ENCODE measurements at places on chromosomes 13 and 19.

DNA sequence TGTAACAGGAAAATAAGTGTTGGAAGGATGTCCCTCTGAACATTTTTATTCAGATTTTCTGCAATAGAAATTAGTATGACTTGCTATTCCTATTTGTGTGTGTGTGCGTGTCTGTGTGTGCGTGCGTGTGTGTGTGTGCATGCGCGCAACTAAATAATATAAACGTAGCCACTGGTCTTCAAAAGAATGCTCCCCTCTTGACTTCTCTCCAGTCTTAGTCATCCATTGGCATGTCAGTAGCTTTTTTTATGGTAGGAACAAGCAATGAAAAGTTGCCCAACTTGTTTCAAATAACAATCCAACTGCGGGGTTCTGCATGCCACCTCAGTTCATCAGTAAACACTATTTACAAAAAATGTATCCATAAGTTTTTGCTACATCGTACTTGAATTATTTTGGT is 249.6 kb downstream of the GPC6 start:
- no peak for DNase-seq

GRCh38 chr19:44552324-44552723 is 22.8 kb upstream of the CEACAM20 start:
- DNase-seq: no peak

GRCh38 chr13:106331116-106331515 is 204.3 kb downstream of the EFNB2 start:
- no peak for DNase-seq

DNA sequence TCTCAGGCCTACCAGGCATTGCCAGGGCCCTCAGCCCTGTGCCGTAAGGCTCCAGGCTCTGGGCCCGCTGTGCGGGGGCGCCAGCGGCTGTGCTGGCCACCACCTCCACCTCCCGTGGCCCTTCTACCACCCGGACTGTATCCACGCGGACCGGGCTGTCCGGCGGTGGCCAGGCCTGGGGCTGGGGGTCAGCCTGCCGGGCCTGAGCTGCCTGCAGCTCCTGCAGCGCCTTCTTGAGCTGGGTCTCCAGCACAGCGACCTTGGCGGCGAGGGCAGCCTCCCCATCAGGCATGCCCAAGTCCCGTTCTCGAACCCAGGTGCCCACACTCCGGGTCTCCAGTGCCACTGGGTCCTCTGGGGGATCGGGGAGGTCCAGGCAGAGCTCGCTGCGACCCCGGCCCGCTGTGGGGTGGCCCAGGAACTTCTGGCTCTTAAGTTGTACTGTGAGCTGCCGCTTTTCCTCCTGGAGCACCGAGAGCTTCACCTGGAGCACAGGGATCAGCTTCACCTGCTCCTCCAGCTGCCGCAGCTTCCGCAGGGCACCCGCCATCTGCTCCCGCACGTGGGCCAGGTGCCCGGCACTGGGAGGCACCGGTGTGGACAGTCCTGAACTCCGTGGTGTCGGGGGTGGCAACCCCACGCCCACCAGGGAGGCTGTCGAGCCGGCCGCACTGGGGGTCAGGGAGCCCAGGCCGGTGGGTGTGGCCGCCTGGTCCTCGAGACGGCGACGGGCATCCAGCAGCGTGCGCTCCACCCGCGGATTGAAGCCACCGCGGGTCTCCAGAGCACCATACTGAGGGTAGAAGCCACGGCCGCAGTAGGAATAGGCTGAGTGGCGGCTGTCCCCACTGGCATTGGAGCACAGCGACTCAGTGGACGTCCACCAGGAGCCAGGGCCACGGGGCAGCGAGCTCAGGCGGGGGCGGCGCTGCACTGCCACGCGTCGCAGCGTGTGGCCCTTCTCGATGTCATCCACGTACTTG is 4.1 kb downstream of the KANK2 start:
- no peak for DNase-seq

DNA sequence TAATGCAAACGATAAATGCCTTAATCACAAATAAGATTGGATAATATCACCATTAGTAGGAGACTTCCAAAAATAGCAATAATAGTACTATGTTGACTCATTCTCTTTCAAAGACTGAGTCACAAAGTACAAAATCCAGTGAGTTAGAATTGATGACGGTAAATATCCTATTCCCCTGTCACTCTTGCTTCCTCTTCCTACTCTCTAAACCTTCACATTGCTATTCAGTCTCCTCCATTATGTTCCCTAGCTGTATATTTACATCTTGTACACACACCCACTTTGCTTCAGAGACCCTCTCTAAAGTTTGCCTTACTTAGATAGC is 26.3 kb upstream of the INTS6 start:
- DNase-seq: no peak

DNA sequence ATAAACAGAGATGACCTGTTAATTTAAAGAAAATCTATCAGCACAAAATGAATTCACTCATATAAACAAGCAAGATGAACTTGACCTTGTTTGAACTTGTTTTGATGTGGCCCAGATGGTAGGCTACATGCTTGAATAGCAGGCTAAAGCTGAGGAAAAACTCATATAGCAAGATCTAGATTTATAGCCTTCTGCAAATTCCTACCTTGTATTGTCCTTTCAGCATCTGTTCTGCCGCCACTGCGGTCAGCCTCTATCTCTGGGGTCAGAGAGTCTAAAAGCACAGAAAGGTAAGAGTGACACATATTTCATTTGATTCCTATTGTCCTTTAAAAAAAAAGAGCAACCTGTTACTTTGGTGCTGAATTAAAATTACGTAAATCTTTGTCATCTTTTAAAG is 392.1 kb downstream of the DACH1 start:
- no peak for DNase-seq

DNA sequence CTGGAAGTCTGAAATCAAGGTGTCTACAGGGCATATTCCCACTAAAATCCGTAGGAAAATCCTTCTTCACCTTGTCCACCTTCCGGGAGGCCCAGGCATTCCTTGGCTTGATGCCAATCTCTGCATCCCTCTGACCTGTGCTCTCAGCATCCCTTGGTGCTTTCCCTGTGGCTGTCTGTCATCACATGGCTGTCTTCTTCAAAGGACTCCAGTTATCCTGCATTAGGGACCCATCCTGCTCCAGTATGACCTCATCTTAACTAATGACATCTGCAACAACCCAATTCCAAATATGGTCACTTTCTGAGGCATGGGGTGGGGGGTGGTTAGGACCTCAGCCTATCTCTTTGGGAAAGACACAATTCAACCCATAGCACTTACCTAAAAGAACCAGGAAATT is 423.8 kb downstream of the IRS2 start:
- DNase-seq: no peak

- DNase-seq: no peak
Measured at GRCh38 chr13:104021806-104022397, 955.7 kb upstream of the SLC10A2 start.

DNA sequence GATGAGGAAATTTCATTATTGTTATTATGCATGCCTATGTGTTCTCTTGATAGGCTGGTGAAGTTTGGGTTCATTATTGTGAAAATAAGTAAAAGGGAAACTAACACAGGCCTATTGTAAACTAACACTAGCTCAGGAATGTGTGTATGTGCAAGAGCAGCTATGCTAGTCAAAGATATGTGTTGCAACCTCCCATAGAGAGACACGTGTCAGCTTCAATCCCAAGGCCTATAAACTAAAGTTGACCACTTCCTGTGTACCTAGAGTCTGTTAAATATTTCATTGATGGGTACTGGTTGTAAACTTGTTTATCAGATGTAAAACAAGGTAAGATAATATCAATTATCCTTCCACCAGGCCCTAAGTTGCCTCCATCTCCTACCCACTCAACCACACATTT is 44.7 kb upstream of the ZNF30 start:
- no peak for DNase-seq

GRCh38 chr13:40190641-40191100 is 475.8 kb downstream of the FOXO1 start:
- DNase-seq: no peak

GRCh38 chr13:77751513-77752456 is 54.3 kb downstream of the SLAIN1 start:
- DNase-seq: no peak

DNA sequence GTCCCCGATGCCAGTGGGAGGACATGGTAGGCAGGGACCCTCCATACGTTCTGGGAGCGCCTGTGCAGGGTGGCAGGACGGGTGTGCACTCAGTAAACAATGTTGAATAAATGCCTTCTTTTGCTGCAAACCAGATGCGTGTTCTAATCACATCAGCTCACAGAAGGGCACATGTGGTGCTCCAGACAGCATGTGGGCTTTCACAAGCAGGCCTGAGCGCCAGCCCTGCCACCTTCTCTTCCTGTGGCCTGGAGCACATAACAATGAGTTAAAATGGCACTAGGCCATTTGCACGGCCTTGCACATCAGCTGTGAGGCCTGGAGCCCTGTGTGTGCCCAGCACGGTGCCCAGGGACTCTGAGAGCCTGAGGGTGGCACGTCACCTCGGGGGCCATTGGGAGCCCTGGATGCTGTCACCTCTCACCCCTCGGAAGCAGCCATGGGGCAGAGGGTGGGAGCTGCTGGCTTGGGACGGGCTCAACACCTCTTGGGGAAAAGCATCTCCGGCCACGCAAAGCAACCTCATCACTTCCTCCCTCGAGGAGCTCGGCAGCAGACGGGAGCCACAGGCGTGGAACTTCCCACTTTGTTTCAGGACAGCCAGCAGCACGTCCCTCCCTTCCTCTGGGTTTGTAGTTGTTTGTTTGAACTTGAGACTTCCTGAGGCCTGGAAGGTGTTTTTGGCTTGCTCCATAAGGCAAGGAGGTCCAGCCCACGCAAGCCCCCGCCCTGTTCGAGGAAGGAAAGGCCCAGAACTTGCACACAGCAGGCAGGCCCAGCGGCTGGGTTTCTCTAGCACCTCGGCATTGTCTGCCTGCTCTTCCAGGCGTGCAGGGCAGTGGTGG is 9.8 kb downstream of the MCF2L start:
- DNase-seq: no peak

DNA sequence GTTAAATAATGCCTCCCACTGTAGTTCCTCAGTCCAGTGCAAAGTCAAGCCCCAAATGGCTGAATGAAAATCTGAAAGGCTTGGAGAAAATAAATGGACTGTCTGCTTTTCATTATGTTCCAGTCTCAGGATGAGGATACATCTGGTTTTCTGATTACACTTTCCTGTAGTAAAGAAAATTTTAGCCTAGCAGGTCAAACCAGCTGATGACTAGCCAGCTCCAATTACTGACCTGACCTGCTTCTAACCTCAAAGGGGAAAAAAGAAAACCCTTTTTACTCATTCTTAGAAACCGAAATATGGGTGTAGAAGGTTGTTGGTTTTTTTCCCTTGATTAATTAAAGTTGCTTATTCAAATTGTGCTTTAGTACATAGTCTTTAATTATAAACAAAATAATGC is 418.4 kb downstream of the EFNB2 start:
- no peak for DNase-seq

DNA sequence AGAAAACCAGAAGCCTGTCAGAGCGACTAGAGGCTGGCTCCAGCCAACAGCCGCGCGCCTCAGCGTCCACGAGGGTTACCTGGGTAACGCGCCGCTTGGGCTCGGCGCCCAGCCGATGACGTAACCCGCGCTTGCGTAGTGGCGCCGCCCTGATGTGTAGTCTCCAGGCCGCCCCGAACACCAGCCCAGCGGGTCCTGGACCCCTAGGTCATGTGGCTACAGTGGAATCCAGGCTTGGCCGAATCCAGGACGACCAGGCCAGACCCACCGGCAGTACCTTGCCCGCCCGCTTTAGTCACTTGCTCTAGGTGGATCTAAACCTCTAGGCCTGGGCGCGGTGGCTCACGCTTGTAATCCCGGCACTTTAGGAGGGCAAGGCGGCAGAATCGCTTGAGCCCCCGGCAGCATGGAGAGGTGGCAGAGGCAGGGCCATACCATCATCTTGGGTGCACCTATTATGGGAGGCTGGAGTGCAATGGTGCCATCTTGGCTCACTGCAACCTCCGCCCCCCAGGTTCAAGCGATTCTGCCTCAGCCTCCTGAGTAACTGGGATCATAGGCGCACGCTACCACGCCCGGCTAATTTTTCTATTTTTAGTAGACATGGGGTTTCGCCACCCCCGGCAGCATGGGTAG is 7.2 kb upstream of the ZNF606 start:
- DNase-seq: no peak

- no peak for DNase-seq
Measured at GRCh38 chr19:17063428-17063827, 11.8 kb downstream of the HAUS8 start.

GRCh38 chr13:25085125-25085742 is 10.7 kb upstream of the PABPC3 start:
- DNase-seq: no peak

GRCh38 chr13:31495336-31495735 is 244.0 kb upstream of the RXFP2 start:
- DNase-seq: no peak

DNA sequence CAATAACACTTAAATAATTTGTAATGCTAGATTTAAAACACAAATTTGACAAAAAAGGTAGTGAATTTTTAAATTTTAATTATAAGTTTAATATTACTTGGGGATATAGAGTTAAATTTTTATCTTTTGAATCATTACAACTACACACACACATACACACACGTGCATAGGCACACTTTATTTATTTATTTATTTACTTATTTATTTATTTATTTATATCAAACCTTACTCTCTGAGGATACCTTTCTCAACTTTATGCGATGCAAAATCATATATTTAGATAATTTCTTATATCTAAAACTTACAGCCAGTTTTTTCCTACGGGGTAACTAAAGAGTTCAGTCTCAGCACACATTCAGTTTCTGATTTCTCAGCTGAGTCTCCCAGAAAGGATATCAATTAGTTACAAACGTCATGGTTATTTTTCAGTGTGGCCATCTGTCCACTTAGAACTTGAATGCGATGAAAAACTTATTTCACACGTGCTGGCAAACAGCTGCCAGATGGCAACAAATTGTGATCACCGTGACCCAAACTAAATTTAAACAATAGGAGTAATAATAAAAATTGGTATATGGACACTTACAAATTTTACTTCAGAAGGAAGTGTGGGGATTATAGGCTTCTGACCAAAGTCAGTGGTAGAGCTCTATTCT is 683.1 kb upstream of the PRR20A start:
- no peak for DNase-seq

DNA sequence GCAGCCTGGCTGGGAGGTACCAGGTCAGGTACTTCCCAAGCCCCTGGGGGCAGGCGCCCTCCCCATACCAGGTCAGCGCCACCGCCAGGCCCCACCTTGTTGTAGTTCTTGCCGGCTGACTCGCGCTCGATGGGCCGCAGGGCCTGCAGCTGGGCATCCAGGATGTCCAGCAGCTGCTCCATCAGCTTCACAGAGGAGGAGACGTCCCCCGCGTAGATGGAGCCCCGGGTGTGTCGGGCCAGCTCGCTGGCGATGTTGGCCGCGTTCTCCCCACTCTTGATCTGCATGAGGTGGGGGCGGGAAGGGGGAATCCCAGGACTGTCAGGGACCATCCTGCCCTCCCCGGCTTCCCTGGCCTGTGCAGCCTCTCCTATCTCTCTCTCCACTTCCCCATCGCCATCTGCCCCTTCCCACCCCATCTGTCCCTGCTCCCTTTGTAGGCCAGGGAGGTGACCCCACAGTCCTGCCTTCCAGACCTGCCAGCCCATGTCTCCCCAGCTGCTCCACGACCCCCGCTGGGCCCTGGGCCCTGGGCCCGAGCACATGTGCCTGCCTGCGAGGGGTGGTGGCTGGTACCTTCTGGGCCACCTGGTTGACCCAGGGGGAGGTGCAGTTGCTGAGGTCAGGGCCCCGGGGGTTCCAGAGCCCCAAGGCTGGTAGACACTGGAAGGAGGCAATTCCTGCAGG is 23.8 kb upstream of the ASF1B start:
- no peak for DNase-seq

Measured in GOT3 (cell line).